ENCODE measurements at places on chromosomes 7 and 10. TPM values are rescaled to one million over a fixed set of nuclear protein-coding genes. Genes with fewer than 3 reads are reported as not detected.

PRTFDC1 gene
- 8.5 TPM for total RNA-seq

KLF14 gene
- total RNA-seq: 0.36 TPM

STEAP1B gene
- 0.73 TPM for total RNA-seq

RAMP3 gene
- total RNA-seq: 47.2 TPM

ZNF425 gene
- 3.0 TPM for total RNA-seq

ACTL6B gene
- total RNA-seq: not detected

PTPRZ1 gene
- 0.26 TPM for total RNA-seq

ST8SIA6 gene
- 0.73 TPM for total RNA-seq

CLCN1 gene
- total RNA-seq: 0.31 TPM

BBIP1 gene
- total RNA-seq: 42.4 TPM

- DNase-seq: no peak
These were observed 22.6 kb downstream of the RNF216 start for GRCh38 chr7:5758753-5759335.

- no peak for DNase-seq
These were observed at the start of gene INSYN2A for GRCh38 chr10:127196282-127197153. INSYN2A (minus strand) TSS chr10:127196591; CDS start chr10:127176395, 20,196 bp downstream.

GRCh38 chr7:117273814-117274225 lies 49.0 kb downstream of the WNT2 start:
- DNase-seq: peak; percentile 55

GRCh38 chr7:31492086-31492485 lies 21.8 kb upstream of the ITPRID1 start:
- no peak for DNase-seq

DNA sequence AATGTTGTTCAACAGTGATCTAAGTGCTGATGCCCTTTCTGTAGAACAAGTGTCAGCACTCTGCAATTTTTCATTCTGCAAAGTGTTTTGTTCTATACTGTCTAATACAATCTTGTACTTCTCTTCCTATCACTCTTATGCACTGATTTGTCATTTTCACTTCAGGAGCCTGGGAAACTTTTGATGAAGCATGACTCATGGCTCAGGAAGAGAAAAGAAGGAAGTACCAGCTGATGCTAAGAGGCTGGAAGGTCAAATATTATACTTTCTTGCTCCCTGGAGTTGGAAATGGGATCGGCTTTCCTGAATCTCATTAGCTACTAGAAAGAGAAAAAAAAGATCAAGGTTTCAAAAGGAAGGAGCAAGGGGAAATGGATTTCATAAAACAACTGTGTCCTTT lies 45.8 kb downstream of the DGKI start:
- DNase-seq: no peak

- DNase-seq: no peak
These were observed 19.6 kb downstream of the PTPRE start for GRCh38 chr10:127926455-127926854.

- DNase-seq: no peak
These were observed 231.8 kb upstream of the FOXP2 start for GRCh38 chr7:114182837-114183236.

GRCh38 chr7:83629117-83629880 lies 19.6 kb downstream of the SEMA3E start:
- no peak for DNase-seq

DNA sequence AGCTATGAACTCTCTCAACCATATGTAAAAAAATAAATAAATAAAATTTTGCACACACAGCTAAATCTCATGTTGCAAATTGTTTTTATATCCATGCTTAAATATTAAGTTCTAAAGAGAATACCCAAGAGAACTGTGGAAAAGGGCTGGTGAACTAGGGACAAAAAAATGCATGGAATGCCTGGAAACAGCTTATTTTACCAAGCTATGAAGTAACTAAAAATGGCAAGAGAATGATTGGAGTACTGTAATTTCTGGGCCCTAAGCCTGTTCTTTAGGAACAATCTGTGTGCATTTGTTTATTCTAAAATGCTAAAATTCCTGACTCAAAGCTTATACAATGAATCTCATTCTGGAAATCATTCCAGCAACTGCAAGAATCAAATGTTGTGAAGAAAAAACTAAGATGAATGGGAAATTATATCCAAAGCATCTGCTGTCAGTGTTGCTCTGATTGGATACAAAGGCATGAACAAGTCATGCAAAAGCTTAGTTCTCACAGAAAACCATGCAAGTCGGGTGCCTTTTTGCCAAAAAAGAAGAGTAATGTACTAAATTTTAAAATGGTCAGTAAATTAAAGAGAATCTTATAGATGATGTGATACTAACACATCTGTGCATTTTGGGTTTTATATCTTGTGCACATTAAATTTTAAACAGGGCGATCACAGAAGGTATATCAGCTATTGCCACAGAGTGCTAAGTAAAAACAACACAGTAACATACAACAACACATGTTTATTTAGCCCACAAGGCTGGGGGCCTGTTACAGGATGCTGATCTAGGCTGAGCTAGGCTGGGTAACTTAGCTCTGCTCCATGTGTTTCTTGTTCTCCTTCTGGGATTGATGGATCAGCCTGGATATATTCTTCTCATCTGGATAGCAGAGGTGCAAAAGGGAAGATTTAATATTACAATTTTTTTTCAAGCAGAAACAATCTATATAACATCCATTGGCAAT lies 453.5 kb upstream of the SEMA3A start:
- no peak for DNase-seq

- DNase-seq: no peak
These were observed 720 bp downstream of the SNCG start for GRCh38 chr10:86958901-86959736.

DNA sequence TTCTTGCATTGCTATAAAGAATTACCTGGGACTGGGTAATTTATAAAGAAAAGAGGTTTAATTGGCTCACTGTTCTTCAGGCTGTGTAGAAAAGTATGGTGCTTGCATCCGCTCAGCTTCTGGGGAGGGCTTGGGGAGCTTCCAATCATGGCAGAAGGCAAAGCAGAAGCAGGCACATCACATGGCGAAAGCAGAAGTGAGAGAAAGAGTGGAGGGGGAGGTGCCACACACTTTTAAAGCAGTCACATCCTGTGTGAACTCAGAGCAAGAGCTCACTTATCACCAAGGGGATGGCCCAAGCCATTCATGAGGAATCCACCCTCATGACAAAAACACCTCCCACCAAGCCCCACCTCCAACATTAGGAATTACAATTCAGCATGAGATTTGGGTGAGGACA lies 303.5 kb downstream of the OTUD1 start:
- DNase-seq: no peak

- no peak for DNase-seq
These were observed 184.2 kb downstream of the GPAM start for GRCh38 chr10:111999205-111999914.

DNA sequence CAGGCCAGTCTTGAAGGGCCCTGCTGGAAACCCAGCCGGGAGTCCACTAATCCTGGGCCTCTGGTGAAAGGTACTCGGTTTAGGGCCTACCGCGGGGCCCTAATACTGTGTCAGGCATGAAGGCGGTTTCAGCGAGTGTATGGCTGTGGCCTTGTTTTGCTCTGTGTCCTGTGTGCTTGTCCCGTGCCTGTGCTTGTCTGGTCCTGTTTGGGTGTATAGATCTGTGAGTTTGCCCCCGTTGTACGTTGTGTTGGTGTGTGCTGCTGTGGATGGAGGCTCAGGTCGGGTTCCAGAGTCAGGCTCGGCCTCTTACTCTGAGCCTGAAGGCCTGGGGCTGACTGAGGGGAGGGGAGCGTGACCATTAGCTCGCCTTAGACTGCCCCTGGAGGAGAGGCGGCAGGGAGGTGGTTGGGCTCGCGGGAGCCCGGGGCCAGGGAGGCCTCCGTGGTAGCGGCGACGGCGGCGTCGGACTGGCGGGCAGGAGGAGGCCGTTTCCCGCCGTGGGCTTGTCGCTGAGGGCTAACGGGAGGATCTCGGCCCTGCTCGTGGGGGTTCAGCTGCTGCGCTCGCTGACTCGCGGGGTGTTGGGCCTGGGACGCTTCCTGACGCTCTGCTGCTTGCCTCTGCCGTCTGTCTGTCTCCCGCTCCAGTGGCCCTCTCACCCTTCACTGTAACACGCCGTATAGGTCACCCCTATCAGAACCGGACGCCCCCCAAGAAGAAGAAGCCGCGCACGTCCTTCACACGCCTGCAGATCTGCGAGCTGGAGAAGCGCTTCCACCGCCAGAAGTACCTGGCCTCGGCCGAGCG lies 2.6 kb downstream of the TLX1 start:
- no peak for DNase-seq

GRCh38 chr10:34574353-34574934 lies 240.7 kb downstream of the PARD3 start:
- DNase-seq: no peak

- DNase-seq: no peak
These were observed 46.9 kb upstream of the WIPI2 start for GRCh38 chr7:5143106-5143505.

GRCh38 chr10:28883741-28884423 lies 206.6 kb downstream of the BAMBI start:
- no peak for DNase-seq

DNA sequence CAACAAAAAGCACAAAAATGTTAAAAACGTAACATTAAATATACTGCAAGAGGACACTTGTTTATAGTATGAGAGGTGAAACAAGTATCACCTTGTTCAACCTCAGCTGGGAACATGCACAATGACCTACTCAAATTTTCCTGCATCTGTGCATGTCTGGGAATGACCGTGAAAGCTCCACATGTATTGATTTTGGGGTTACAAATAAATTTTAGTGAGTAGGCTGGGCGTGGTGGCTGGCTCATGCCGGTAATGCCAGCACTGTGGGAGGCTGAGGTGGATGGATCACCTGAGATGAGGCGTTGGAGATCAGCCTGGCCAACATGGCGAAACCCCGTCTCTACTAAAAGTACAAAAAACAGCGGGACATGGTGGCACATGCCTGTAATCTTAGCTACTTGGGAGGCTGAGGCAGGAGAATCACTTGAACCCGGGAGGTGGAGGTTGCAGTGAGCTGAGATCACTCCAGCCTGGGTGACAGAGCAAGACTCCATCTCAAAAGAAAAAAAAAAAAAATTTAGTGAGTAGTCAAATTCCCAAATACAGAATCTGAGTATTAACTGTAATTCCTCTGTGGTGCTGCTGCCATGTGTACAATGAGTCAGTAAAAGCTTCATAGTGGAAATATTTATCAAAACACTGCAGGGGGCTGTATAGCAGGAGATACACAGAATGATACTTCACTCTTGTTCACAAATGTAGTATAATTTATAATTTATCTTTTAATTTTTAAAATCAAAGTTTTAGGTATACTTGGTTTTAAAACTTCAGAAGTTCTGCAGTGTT lies 41.1 kb downstream of the SUGCT start:
- no peak for DNase-seq

DNA sequence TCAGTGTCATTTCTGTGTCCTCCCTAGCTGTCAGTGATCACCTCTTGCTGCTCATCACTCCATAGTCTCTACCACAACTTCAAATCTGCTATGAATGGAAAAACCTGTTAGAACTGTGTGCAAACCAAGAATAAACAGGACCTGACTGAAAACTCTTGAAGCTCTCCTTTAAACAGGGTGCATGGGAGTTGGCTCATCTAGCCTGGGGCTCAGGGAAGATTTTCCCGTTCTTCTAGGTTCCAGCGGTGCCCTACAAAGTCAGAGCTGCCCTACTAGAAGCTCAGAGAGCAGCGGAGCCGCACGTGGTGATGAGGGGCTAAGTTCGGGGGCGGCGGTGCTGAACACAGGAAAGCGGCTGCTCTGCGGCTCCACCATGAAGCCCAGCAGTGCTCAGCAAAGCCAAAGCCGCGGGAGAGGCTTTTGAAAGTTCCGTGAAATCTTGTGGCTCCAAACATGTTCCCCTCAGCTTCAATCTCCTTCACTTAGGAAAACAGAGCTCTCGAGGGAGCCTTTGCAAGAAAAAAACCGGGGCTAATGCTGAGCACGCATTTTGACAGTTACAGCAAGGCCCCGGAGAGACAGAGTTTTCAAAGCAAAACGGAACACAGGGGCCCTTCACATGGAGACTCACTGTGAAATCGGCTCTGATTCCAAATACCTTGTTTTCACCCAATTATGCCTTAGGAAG lies 30.5 kb downstream of the RGS10 start:
- no peak for DNase-seq

DNA sequence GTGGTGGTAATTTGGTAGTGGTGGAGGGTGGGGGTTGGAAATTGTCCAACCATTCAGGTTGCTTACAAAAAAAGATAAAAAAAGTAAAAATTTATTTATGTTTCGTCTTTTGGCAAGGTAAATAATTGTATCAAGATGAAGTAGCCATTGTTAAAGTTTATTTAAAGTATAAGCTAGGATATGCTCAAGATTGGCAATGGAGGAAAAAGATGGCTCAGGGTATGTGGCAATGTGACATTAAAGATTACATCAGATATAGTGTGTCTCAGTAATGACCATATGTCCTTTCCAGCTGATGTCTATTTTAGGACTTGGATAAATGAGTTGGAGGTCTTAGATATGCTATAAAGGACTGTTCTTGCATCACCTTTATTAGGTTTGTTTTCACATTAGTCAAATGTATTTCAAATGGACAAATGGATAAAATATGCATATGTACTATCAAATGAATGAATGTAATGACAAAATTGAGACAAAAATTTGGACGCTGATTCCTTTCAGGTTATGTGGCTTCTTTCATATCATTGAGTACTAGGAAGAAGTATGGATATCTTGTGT lies 60.9 kb downstream of the ST7 start:
- no peak for DNase-seq

DNA sequence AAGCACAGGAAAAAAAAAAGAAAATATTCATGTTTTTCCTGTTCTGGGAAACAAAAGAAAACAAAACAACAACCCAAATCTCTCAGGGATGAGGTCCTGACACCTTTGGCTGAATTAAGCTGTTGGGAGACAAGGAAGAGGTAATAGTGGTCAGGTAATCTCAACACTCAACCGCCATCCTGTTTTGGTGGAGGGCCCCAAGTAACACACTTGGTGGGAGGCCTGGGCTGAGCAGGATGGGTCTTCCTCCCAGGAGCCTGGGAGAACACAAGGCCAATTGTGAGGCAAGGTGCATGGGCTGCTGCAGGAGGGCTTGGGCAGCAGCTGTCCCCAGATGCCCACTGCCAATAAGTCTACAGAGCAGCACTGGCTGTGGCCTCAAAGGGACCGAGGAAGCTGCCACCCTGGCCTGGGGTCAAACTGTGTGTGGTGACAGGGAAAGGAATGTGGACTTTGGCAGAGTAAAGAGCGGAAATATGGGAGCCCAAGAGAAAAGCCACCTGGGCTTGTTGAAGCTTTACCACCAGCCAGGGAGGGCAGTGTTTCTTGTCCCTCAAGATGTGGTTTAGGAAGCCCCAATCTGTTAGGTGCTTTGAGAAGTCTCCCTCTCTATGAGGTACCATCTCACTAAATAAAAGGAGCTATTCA lies 93.5 kb upstream of the SLC25A13 start:
- no peak for DNase-seq

DNA sequence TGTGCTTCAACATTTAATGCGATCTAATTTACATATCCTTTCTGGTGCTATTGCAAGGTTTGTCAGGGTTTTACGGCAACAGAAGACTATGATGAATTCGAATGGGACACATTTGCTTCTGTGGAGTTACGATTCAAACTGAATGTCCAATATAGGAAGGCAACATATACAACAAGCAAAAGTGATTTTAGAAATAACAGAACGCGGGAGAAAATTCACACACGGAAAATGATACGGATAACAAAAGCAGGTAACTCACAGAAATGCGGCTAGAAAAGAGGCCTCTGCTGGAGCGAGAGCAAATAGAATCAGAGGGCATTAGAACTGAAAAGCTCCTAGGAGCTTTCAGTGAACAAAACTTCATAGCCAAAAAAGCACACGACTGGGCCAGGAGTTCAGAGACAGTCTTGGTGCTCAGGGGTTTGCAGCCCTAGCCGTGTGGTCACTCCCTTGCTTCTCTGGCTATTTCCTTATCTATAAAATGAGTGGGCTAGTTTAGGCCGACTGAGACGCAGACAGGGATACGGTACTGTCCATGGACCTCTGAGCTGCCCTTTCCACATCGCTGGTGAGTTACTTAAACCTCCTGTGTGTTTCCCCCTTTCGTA lies 557 bp upstream of the TAX1BP1 start:
- no peak for DNase-seq

Data from ureter (tissue), 1 donor.